CD4-positive, alpha-beta T cell treated with Interleukin-4 for 1 hour (primary cell): ENCODE measurements at places on chromosomes 5 and 9.

DNA sequence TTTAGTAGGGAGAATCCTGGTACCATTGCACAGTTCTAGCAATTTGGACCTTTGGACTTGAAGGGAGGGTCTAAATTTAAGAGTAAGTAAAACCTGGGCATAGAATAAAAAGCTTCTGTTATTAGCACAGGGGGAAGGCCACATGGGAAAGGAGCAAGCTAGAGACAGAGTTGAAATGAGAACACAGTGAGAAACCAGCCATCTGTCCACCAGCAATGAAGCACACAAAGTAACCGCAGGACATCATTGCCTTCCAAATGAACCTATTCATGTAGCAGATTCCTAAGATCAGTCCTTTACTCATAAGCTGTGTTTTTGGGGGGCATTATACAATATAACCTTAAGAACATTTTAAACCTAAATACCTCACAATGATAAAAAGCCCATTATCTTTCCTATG lies 407.4 kb downstream of the HCN1 start:
- DNase-seq: no peak

GRCh38 chr9:112015149-112015548 lies 118.5 kb downstream of the UGCG start:
- no peak for DNase-seq

GRCh38 chr9:37840560-37841194 lies 40.1 kb downstream of the DCAF10 start:
- no peak for DNase-seq

- DNase-seq: no peak
Measured at GRCh38 chr5:142549834-142550233, 136.1 kb downstream of the FGF1 start.
